HepG2 (cell line): ENCODE measurements at places on chromosomes 3 and 15. TPM values are rescaled to one million over a fixed set of nuclear protein-coding genes. Genes with fewer than 3 reads are reported as not detected.

DNA sequence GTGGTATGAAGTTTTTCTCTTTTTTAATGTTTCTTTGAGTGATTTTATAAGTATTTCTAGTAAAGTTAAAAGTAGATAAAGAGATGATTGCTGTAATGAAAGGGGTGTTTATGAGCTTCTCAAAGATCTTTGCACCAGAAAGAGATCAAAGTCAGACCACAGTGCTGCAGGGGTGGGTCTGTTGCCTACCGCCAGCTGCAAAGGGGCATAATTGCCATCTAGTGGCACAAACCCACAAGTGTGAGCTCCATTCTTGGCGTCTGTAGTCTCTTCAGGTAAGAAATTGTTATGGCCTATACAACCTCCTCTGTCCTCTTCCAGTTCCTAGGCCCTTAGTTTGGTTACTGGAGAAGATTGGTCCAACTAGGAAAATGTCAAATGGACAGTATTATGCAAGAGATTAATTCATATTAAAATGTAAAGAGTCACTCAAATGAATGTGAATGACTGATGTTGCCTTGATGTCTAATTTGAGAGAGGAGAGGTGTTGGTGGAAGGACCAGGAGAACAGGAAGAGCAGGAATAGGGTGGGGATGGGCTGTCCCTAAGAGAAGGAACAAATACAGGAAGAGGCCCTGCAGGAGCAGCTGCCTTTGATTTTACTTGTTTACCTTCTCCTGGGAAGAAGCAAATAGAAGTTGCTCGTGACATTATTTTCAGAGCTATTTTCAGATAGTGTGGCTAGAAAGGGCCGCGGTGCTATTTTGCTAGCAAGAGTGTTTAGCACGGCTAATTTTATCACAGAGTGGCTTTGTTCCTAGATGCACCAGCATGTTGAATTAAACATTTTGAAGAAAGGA, 53.0 kb upstream of the GSK3B start:
- peak; percentile 39 for DNase-seq

- peak; percentile 52 for DNase-seq
Observed at GRCh38 chr3:11774296-11774877, 72.3 kb downstream of the TAMM41 start.

The TRPM1 gene
- total RNA-seq, result not detected in 2 replicates

The SLC9C1 gene
- total RNA-seq, result not detected in 2 replicates

The ZBED2 gene
- total RNA-seq, result 0.04 TPM in 1 of 2 replicates, not detected in the other

DNA sequence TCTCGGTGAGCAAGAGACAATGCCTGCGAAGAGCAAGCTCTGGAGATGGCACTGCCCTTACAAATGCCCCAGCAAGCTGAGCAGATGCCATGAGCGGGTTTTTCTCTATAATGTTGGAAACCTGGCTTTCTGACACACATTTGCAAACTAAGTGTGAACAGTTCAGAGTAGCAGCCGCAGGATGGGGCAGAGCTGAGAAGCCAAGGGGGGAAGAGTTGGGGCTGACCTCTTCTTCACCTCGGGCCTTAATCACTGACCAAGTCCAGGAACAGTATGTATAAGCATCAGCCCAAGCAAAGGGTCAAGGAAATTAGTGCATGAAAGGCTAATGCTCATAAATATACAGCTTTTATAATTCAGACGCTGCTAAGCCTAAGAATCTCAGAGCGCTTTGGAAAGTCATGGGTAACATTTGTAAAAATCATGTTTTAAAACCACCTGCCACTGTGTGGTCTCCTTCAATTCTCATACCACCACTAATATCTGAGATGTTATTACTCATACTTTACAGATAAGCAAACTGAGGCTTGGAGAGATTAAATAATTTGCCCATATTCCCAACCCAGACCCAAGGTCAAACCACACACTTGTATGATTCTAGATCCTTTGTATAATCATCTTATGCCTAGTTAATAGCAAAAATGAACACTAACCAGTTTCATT, 603.4 kb downstream of the FOXP1 start:
- DNase-seq, result no peak

The CCDC54 gene
- total RNA-seq, result not detected in 2 replicates

DNA sequence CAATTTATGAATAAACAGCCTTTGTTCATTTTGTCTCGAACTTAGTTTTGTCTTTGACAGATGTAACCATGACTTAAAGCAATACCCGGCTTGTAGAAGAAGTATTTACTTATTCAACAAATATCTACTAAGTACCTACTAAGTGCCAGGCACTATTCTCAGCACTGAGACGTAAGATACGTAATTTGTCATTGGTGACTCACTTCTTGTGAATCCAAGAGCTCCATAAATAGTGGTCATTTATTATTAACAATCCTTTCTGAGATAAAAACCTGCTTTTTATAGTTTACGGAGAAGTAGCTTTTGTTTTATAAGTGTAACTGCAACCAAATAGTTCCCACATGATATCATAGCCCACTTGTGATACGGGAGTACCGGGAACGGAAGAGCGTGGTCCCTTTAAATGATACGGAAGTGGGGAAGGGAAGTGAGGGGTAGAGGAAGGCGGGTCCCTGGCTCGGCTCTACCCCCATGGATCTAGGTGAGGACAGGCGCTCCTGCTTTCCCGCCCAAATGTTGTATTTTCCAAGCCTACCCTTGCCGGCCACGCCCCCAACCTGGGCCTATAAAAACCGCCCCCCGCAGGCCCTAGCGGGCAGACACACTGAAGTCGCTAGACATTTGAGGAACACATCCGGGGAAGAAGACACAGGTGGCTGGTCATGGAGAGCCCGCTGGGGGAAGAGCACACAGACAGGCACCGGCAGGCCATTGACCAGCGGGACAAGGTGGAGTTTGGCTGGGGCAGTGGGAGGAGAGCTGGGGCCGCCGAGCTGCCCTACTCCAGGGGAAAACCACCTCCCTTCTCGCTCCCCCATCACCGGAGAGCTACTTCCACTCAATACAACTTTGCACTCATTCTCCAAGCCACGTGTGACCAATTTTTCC, at the start of gene SAMMSON:
TSS of gene SAMMSON (plus strand) at position 594 of the 888 bp plus-strand sequence.
- DNase-seq, result no peak

The CACNA2D2 gene
- not detected in 2 replicates for total RNA-seq

The NAA80 gene
- 1.5 and 3.4 TPM in 2 replicates for total RNA-seq

- no peak for DNase-seq
Observed at GRCh38 chr3:73094951-73095350, 33.5 kb downstream of the EBLN2 start.

DNA sequence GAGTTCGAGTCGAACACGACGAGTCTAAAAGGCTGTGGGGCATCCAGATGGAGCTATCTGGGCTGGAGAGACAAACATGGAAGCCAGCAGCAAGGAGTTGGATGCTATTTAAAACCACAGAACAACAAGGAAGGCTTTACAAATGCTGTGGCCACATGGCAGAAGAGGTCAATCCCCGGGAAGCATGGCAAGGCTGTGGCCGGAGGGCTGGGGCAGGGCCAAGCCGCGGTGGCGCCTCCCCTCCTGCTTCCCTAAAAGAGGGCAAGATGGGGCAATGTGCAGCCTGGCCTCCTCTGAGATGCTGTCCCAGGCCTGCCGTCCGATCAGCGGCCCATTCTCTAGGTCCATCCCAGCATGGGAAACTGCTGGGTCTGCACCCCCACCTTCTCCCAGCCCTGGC, 139.1 kb downstream of the SRGAP3 start:
- no peak for DNase-seq

- DNase-seq, result no peak
Observed at GRCh38 chr3:15924914-15925313, 127.1 kb upstream of the ANKRD28 start.

DNA sequence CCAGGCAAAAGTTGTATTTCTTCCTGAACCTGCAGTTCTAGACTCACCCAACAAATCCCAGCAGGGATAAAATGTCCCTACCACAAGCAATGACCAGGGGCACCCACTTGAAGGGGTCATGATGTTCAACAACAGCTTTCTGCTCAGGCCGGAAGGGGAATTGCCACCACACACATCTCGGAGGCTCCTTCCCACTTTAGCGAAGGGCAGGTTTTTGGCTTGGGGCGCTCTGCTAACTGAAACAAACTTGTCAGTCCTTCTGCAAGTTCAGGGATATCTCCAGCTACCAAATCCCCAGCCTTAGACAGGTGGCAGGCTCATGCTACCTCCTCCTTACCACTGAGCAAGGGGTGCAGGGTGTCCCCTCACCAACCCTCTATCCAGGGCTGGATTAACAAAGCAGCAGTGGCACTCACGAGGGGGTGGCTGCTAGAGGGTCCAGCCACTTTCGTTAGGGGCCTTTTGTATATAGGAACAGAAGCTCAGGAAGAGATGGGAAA, 2.2 kb downstream of the ADCY5 start:
- DNase-seq, result no peak

DNA sequence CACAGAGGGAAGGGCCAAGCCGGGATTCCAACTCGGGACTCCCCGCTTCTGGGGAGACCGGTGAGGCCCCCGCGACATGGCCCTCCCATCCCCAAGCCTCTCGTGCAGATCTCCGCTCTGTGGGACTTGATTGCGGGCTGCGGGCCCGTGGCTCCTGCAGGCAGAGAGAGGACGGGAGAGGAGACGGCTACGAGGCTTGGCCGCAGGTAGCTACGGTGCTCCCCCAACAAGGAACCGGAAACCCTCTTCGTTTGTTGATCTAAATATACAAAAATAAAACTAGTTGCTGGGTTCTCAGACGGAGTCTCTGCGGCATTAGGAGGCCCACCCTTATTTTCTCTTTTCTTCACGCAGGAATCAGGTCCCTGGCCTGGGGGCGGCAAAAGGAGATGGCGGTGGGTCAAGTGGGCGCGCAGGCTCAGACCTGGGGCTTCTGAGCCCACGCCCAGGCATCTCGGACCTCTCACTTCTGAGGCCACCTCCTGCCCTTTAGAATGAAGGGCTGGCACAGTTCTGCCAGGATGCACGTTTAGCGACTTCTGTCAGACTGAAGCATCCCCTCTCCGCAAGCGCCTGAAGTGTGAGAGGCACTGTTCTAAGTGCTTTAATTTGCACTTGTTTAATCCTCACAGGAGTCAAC, 10.9 kb downstream of the GNB5 start:
- DNase-seq, result no peak

DNA sequence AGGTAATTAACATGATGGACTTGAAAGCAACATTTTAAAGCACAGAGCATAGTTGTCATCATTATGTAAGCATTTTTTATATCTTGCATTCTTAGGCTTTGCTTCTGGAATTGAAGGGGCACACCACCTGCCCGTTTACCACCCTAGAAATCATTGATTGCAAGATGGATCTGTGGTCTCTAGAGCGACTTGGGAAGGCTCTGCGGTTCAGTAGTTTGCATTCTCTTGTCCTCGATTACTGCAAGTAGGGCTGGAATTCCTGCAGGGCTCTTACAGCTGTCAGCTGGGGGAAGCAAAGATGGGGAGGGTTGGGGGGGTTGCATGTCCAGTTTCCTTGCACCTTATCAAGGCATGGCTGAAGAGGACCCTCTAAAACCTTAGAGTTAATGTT, 56.7 kb upstream of the RNF7 start:
- DNase-seq, result no peak

The DUOX2 gene
- total RNA-seq, result not detected in 2 replicates

The NPAP1 gene
- total RNA-seq, result not detected in 2 replicates
